ENCODE measurements at places on chromosomes 7 and 10. TPM values are rescaled to one million over a fixed set of nuclear protein-coding genes. Genes with fewer than 3 reads are reported as not detected.

- H3K4me3 ChIP-seq = peak overlapping the region; percentile 60
- DNase-seq = peak; percentile 76
- H3K27ac ChIP-seq = peak overlapping the region; percentile 70
- no peaks in the 10 kb centered on the region for H3K36me3 ChIP-seq
Observed at GRCh38 chr7:128833148-128833945, 3.1 kb downstream of the FLNC start.

- H3K27me3 ChIP-seq = no peaks in the 10 kb centered on the region
- no peak overlapping the region for H3K4me3 ChIP-seq
- no peak overlapping the region for H3K27ac ChIP-seq
- DNase-seq = no peak
- no peaks in the 10 kb centered on the region for H3K36me3 ChIP-seq
Observed at GRCh38 chr7:126843336-126843735, 409.4 kb downstream of the GRM8 start.

DNA sequence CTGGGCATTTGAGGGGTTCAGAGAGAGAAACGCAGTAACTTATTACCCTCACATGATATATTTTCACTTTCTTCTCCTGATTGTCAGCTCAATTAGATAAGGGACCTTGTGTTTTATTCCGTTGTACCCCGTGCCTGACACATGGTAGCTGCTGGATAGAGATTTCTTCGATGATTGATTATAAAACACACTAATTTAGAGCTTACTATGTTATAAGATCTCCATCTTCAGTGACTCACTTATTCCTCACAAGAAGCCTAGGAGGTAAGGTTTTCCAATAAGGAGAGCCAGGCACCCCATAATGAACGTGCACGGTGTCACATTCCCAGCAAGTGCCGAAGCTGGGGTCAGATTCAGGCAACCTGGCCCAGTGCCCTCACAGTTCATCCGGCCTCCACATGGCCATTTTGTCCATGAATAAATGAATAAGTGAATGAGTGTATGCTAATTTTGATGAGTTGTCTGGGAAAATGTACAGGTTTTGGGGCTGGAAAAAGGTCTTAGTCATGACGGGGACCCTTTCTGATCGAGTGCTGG, 138.1 kb upstream of the CDCA7L start:
- H3K4me3 ChIP-seq = peak overlapping the region; percentile 75
- no peaks in the 10 kb centered on the region for H3K27me3 ChIP-seq
- no peaks in the 10 kb centered on the region for H3K4me1 ChIP-seq
- no peak overlapping the region for H3K27ac ChIP-seq
- DNase-seq = peak; percentile 28
- no peaks in the 10 kb centered on the region for H3K36me3 ChIP-seq

GRCh38 chr7:97771576-97771975, 39.7 kb downstream of the TAC1 start:
- no peak overlapping the region for H3K27ac ChIP-seq
- H3K4me1 ChIP-seq = no peaks in the 10 kb centered on the region
- H3K4me3 ChIP-seq = no peak overlapping the region
- no peaks in the 10 kb centered on the region for H3K36me3 ChIP-seq

DNA sequence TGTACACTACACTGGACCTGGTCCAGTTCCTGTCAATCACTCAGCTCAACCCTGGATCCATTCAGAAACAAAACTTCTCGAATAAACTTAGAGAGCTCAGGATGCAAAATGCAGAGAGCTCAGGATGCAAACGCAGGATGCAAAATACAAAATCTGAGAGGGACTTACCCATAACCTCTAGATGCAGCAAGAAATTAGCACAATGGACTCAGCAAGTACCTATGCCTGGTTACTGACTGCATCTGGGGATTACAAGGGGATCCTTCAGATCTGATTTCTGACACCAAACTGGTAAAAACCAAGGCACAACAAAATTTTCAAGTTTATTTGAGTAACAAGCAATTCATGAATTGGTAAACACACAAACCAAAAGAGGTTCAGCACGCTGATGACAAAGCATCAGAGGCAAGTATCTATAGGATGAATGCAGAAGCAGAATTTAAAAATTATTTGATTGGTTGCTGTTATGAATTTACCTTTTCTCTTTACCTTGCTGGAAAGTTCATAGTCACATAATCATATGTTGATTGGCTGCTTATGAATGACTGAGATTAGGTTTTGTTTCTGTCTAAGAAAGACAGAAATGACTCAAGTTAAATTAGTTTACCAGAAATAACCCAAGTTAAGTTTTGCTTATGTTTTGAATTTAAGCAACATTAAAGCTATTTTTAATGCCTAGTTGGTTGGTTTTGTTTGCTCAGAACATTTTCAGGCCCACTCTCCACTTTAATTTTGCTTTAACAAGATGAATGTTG, 11.4 kb downstream of the GIMAP6 start:
- no peaks in the 10 kb centered on the region for H3K4me1 ChIP-seq
- no peaks in the 10 kb centered on the region for H3K27me3 ChIP-seq
- no peaks in the 10 kb centered on the region for H3K36me3 ChIP-seq
- H3K27ac ChIP-seq = no peak overlapping the region
- no peak for DNase-seq

GRCh38 chr10:12165999-12166775, 29.5 kb downstream of the NUDT5 start:
- no peak overlapping the region for H3K27ac ChIP-seq
- DNase-seq = no peak
- no peak overlapping the region for H3K4me3 ChIP-seq
- H3K4me1 ChIP-seq = no peaks in the 10 kb centered on the region
- no peaks in the 10 kb centered on the region for H3K36me3 ChIP-seq

DNA sequence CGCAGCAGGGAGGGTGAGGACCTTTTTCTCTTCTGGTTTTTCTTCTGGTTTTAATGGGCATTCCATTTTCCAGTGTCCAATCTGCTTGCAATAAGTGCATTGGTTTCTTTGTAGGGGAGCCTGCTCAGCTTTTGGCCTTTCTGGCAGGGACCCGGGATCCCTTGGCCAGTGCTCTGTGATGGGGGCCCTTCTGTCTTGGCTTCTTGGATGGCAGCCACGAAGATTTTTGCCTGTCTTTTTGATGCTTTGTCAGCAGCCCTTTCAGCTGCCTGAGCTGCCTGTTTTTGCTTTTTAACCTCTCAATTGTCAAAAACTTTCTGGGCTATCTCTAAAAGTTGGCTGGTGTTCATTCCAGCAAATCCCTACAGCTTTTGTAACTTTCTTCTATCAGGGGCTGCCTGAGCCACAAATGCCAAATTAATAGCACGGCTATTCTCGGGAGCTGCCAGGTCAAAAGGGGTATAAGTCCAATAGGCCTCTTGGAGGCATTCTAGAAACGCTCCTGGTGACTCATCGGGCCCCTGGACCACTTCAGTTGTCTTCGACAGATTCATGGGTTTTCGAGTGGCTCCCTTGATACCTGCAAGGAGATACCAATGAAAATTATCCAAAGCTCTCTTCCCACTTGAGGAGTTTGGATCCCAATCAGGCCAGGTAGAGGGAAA, 179.9 kb upstream of the MBL2 start:
- H3K27ac ChIP-seq = no peak overlapping the region
- no peaks in the 10 kb centered on the region for H3K36me3 ChIP-seq
- no peaks in the 10 kb centered on the region for H3K4me1 ChIP-seq
- H3K4me3 ChIP-seq = no peak overlapping the region
- DNase-seq = no peak
- H3K27me3 ChIP-seq = no peaks in the 10 kb centered on the region

GRCh38 chr7:52233248-52233647, 802.2 kb upstream of the POM121L12 start:
- H3K4me3 ChIP-seq = no peak overlapping the region
- no peaks in the 10 kb centered on the region for H3K27me3 ChIP-seq
- H3K4me1 ChIP-seq = no peaks in the 10 kb centered on the region
- no peak overlapping the region for H3K27ac ChIP-seq
- DNase-seq = no peak

DNA sequence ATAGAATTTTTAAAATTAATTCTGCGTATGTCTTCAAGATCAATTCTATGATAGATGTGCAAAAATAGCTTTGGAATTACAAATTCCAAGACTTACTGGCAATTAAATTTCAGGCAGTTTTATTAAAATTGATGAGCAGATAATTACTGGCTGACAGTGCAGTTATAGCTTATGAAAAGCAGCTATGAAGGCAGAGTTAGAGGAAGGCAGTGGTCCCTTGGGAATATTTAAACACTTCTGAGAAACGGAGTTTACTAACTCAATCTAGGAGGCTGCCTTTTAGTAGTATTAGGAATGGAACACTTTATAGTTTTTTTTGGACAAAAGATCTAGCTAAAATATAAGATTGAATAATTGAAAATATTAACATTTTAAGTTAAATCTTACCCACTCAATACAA, 70.8 kb downstream of the CFTR start:
- no peak overlapping the region for H3K27ac ChIP-seq
- DNase-seq = no peak
- no peak overlapping the region for H3K4me3 ChIP-seq
- no peaks in the 10 kb centered on the region for H3K4me1 ChIP-seq
- no peaks in the 10 kb centered on the region for H3K36me3 ChIP-seq

- H3K27ac ChIP-seq = peak overlapping the region; percentile 62
- peaks cover 40% of the 10 kb centered on the region for H3K4me1 ChIP-seq
- H3K4me3 ChIP-seq = no peak overlapping the region
- H3K36me3 ChIP-seq = no peaks in the 10 kb centered on the region
- no peaks in the 10 kb centered on the region for H3K27me3 ChIP-seq
Observed at GRCh38 chr10:131425752-131426533, 114.4 kb upstream of the TCERG1L start.

- no peak overlapping the region for H3K27ac ChIP-seq
- no peaks in the 10 kb centered on the region for H3K27me3 ChIP-seq
- DNase-seq = no peak
- H3K4me3 ChIP-seq = no peak overlapping the region
Observed at GRCh38 chr10:78162853-78163252, 129.2 kb downstream of the RPS24 start.

- no peak overlapping the region for H3K27ac ChIP-seq
- no peak overlapping the region for H3K4me3 ChIP-seq
- no peaks in the 10 kb centered on the region for H3K27me3 ChIP-seq
- H3K4me1 ChIP-seq = no peaks in the 10 kb centered on the region
Observed at GRCh38 chr7:104059103-104059502, 69.6 kb upstream of the RELN start.

- peaks cover 8% of the 10 kb centered on the region for H3K4me1 ChIP-seq
- no peak overlapping the region for H3K4me3 ChIP-seq
- no peaks in the 10 kb centered on the region for H3K27me3 ChIP-seq
- no peaks in the 10 kb centered on the region for H3K36me3 ChIP-seq
Observed at GRCh38 chr7:112060625-112061024, 145.6 kb downstream of the DOCK4 start.

DNA sequence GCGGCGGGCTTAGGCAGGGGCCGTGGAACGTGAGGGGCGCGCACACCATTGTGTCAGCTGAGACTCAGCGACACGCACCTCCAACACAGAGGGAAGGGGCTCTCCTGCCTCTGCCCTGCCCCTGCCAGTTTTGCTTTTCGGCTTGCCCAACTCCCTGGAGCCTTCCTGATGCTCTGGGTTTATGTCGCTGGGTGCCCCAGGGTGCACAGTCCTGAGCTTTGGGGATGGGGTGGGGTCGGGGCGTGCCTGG, 13.3 kb downstream of the TMEM120A start:
- no peak overlapping the region for H3K4me3 ChIP-seq
- H3K4me1 ChIP-seq = peaks cover 25% of the 10 kb centered on the region
- H3K27ac ChIP-seq = no peak overlapping the region
- no peaks in the 10 kb centered on the region for H3K36me3 ChIP-seq

- no peak for DNase-seq
- H3K4me3 ChIP-seq = no peak overlapping the region
- no peak overlapping the region for H3K27ac ChIP-seq
- peaks cover 8% of the 10 kb centered on the region for H3K4me1 ChIP-seq
- H3K27me3 ChIP-seq = no peaks in the 10 kb centered on the region
Observed at GRCh38 chr10:60846173-60846572, 67.9 kb downstream of the CDK1 start.

DNA sequence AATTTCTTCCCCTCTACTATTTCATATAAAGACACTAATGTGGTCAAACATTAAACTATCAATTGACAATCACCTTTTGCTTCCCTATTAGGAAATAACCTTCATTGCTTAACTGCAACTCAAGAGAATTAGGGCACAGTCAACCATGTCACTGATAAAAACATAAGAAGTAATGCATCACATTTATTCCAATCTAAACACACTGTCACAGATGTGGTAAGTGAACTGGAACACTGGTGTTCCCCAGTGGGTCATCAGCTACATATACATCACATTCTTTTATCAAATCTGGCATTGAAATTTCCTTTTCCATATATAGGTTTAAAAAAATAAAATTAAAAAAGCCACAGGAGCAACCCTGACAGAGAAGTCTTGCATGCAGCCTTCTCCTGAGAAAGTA, 3.7 kb downstream of the TRIL start:
- H3K36me3 ChIP-seq = no peaks in the 10 kb centered on the region
- no peak overlapping the region for H3K4me3 ChIP-seq
- H3K27me3 ChIP-seq = no peaks in the 10 kb centered on the region

GRCh38 chr7:137231167-137231566, 112.4 kb downstream of the PTN start:
- no peaks in the 10 kb centered on the region for H3K36me3 ChIP-seq
- no peaks in the 10 kb centered on the region for H3K27me3 ChIP-seq
- no peak for DNase-seq
- H3K4me3 ChIP-seq = no peak overlapping the region

- H3K4me3 ChIP-seq = no peak overlapping the region
- H3K4me1 ChIP-seq = no peaks in the 10 kb centered on the region
- H3K27ac ChIP-seq = no peak overlapping the region
- H3K27me3 ChIP-seq = no peaks in the 10 kb centered on the region
- DNase-seq = no peak
Observed at GRCh38 chr10:43208147-43209073, 58.5 kb downstream of the RASGEF1A start.

DNA sequence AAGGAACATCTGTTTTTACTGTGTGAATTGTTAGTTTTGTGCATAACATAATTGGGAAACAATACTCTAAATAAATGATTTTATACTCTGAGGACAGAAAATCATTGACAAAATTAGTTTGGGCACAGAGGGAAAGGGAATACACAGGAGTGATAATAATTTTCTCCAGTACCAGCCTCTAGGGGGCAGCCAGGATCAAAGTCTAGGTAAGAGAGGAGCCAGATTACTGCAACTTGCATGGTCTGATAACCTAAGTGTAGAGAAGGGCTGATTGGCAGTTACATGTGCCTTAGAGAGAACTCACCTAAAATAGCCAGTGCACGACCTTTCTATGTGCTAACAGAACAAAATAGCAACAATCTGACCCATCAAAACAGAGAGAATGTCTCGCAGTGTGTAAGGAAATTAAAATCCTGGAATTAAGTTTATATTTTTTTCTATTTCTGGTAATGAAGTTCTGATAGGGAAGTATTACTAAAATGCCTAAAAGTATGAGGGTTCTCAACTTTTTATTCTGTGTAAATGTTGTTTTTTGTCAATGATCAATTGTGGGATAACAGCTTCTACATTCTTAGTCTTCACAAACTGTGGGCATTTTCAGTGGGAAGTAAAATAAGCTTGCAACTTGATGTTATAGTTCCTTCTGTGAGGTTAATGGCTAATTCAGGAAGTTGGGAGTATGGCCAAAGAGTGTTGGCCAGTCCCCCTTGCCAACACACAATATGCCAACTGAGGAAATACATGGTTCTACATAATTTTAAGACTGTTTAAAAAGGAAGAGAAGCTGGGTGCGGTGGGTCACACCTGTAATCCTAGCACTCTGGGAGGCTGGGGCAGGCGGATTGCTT, 66.4 kb downstream of the EXOC6 start:
- H3K36me3 ChIP-seq = no peaks in the 10 kb centered on the region
- H3K4me1 ChIP-seq = no peaks in the 10 kb centered on the region
- no peak for DNase-seq
- no peak overlapping the region for H3K27ac ChIP-seq

Gene SLC26A3
- total RNA-seq = not detected

Gene IDE
- total RNA-seq = 31.6 TPM

Gene WDR86
- total RNA-seq = 26.1 TPM

Gene CALML3
- total RNA-seq = not detected

Gene BAG3
- 33.1 TPM for total RNA-seq

Gene METTL27
- total RNA-seq = 5.6 TPM

Gene GBX1
- not detected for total RNA-seq

Gene MALRD1
- total RNA-seq = 2.3 TPM

Gene CPA2
- not detected for total RNA-seq

Gene WEE2
- total RNA-seq = not detected

Gene PKD2L1
- not detected for total RNA-seq

Measured in ovary (tissue), 10 donors.